ENCODE measurements at places on chromosomes 7 and 10. TPM values are rescaled to one million over a fixed set of nuclear protein-coding genes. Genes with fewer than 3 reads are reported as not detected.

Gene DMBT1
- under 0.01 TPM for total RNA-seq

Gene KLLN
- total RNA-seq = 0.73 TPM

Gene NRCAM
- 0.78 TPM for total RNA-seq

Gene CLRN3
- total RNA-seq = not detected

Gene GTPBP10
- 12.5 TPM for total RNA-seq

Gene HECTD2
- total RNA-seq = 7.0 TPM

Gene PNLIP
- not detected for total RNA-seq

Gene BLNK
- not detected for total RNA-seq

Gene GPER1
- 8.5 TPM for total RNA-seq

Gene NDUFB2
- total RNA-seq = 76.8 TPM

Gene AEBP1
- 66.3 TPM for total RNA-seq

Gene TBX20
- not detected for total RNA-seq

Gene SNCG
- 9.2 TPM for total RNA-seq

Gene NANOS1
- total RNA-seq = 0.73 TPM

Gene HOXA11
- total RNA-seq = 4.8 TPM

Gene SLC26A5
- total RNA-seq = not detected

Gene NKX2-3
- total RNA-seq = not detected

Gene INSYN2A
- total RNA-seq = 1.1 TPM

Gene OGDHL
- total RNA-seq = 0.59 TPM

Gene PHYHIPL
- not detected for total RNA-seq

Gene NODAL
- not detected for total RNA-seq

Gene FIS1
- total RNA-seq = 86.8 TPM

Gene ATG9B
- 0.20 TPM for total RNA-seq

Gene INA
- 1.2 TPM for total RNA-seq

Gene OR2A12
- total RNA-seq = not detected

Gene KIF11
- total RNA-seq = 21.7 TPM

Gene AKR1C4
- total RNA-seq = not detected

Gene PROSER2
- total RNA-seq = 3.3 TPM
